ENCODE measurements at places on chromosomes 6 and 20.
A peak's percentile ranks its signal among the peaks of the same experiment; 100 is the strongest.

GRCh38 chr6:37546141-37546871 lies 46.6 kb upstream of the CCDC167 start:
- DNase-seq: no peak

GRCh38 chr6:151723152-151723551 lies 84.3 kb upstream of the ESR1 start:
- no peak for DNase-seq

DNA sequence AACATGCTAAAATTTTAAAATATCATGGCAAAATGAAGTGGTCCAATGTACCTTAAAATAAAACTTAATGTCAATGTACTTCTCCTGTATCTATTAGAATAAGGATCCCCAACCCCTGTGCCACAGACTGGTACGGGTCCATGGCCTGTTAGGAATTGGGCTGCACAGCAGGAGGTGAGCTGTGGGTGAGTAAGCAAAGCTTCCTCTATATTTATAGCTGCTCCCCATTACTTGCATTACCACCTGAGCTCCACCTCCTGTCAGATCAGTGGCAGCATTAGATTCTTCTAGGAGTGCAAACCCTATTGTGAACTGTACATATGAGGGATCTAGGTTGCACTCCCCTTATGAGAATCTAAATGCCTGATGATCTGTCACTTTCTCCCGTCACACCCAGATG lies 86.0 kb downstream of the SLC16A10 start:
- DNase-seq: no peak

- DNase-seq: peak; percentile 13
Measured at GRCh38 chr6:166106076-166106686, 61.5 kb downstream of the TBXT start.

GRCh38 chr6:138434925-138435324 lies 30.9 kb downstream of the HEBP2 start:
- DNase-seq: no peak

DNA sequence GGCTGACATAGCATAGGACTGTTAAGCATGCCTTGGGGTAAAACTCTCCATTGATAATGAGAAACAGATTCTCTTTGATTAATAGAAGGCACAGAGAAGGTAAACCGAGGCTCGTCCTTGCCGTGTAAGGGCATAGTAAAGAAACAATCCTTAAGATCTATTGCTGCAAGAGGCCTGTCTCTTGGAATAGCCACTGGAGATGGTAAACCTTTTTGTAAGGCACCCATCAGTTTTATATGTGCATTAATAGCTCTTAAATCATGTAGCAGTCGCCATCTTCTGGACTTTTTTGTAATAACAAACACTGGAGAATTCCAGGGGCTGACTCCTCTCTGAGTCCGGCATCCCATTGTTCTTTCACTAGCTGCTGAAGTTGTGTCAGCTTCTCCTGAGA lies 8.4 kb upstream of the ABHD12 start:
- no peak for DNase-seq

- DNase-seq: no peak
Measured at GRCh38 chr6:23611776-23612381, 514.1 kb upstream of the NRSN1 start.

- DNase-seq: no peak
Measured at GRCh38 chr6:119966484-119966883, 616.9 kb upstream of the MAN1A1 start.

DNA sequence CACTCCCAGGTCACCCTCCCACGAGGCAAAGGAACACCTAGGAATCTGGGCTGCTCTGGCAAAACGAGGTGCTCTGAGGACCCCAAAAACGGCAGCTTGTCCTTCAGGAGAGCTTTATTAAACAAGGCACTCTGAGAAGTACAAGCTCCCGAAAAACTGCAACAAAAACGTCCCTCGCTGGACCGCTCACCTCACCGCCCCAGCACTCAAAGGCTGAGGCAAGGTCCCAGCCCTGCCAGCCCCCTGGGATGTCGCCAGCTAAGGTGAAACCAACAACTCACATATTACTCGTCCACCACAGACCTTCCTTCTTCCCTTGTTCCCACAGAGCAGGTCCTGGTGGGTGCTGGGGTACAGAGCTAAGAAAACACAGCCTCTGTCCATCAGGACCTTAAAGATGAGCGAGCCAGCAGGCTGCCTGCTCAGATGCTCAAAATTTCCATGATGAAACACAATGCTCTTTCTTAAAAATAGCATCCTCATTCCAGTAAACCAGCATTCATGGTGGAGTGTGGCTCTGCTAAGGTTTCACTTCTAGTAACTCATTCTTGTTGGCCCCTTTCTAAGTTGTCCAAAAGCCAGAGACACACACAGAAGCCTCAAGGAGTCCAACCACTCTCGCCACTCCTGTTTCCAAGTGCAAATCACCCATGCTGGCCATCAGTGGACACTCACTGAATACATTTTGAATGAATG lies 35.9 kb downstream of the ATP9A start:
- no peak for DNase-seq
